ENCODE measurements at places on chromosomes 6 and 20.
A peak's percentile ranks its signal among the peaks of the same experiment; 100 is the strongest.

DNA sequence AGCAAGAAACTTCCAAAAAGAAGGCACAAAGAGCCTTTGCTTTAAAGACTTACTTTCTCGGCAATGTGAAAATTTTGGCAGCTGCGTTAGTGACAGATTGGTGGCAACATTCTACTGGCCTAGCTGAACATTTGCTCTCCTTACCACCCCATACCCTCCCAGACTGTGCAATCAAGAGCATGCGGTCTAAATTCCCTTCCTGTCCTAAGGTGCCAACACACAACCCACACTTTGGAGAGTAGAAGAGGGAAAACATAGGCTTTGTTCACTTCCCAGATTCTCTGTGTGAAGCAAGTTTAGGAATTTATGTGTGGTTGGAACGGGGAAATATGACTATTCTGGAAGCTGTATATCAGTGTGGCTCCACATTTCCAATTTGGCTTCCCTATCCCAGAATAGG, 29.8 kb upstream of the NEDD9 start:
- DNase-seq: no peak

- no peak for DNase-seq
Observed at GRCh38 chr20:45251884-45252560, 2.3 kb downstream of the SLPI start.

DNA sequence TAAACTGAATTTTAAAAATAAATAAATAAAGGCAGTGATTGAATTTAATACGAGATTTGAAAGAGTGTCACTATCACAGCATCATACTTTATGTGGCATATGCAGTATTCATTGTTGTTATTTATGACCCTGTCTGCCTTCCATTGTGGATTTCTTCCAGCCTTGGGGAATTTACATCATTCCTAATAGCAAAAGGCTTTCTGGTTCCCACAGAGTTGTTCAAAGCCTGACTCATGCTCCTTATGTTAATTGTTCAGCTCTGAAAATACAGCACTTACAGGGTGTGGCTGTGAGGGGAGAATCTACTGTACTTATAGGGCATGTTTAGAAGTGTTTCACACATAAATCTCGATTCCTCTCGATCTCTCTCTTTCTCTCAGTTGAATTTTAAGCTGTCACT, 54.4 kb downstream of the JAG1 start:
- no peak for DNase-seq

GRCh38 chr6:135640449-135641111, 143.0 kb upstream of the AHI1 start:
- no peak for DNase-seq

DNA sequence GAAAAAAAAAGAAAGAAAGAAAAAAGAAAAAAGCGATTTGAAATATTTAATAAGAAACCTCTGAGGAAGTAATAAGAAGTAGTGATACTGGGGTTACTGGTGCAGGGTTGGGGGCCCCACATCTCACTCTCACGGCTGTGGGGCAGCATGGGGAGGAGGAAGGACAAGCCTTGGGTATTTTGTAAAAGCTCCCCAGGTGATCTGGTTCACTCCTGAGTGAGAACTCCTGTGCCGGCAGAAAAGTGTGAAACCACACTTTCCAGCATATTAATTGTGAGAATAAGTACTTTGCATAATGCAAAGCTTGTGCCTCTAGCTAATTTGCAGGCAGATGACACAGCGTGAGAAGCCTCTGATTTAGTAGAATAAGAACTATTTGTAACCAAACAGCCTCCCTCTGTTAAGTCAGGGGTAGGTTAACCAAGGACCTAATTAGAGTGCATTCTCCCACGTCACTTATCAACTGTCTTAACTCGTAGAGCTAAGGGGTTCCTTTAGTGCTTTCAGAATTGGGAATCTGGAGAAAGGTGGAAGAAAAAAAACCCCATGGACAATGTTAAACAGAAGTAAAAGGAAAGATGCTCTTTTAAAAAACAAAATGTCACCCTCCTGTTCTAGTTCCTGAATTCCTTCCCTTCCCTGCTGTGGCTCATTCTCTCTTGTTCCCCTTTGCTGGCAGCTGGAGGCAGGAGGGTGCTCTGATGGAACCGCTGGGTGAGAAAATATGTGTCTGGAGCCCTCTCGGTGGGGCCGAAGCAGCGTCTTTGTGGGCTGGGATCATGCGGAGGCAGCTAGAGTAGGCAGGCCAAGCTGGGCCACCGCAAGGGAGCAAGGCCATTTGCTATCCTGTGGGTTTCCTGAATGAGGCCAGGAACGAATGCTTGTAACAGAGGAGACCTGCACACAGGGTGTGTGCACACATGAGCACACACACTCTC, 108.7 kb downstream of the FYN start:
- peak; percentile 54 for DNase-seq

All from activated T-helper 1 cell treated with anti-CD3 and anti-CD28 coated beads, Interleukin-2, amount 50 U/mL, for 16 hours (primary cell).